Natural killer cell (primary cell): ENCODE measurements at places on chromosomes 2 and 18. TPM values are rescaled to one million over a fixed set of nuclear protein-coding genes. Genes with fewer than 3 reads are reported as not detected.

DNA sequence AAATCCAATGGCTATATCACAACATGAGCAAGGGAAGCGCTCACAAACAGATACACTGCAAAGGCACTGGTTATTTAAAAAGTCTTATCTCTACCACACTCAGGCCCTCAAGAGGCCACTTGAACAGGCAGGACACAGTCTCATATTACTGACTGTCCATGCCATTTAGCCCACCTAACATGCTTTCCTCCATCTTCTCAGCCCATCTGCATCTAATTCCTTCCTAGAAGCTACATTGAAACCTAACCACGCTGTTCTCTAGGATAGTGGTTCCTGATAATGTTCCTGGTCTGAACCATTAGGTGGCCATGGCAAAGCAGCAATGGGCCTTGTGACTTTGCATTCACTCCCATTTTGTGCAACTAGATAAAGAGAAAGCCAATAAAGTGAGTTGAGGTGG, 22.5 kb upstream of the NEB start:
- no peak for DNase-seq

GRCh38 chr2:138493334-138493733, 8.2 kb upstream of the SPOPL start:
- DNase-seq: no peak

The FBLN7 gene
- 0.48 TPM for total RNA-seq

GRCh38 chr2:110823165-110823564, 90.8 kb downstream of the ACOXL start:
- DNase-seq: no peak

The COL6A3 gene
- total RNA-seq: 0.29 TPM
